ENCODE measurements at places on chromosomes 2 and 18.

- DNase-seq = peak; percentile 44
These were observed 1.7 kb downstream of the MZT2B start for GRCh38 chr2:130183512-130184373.

DNA sequence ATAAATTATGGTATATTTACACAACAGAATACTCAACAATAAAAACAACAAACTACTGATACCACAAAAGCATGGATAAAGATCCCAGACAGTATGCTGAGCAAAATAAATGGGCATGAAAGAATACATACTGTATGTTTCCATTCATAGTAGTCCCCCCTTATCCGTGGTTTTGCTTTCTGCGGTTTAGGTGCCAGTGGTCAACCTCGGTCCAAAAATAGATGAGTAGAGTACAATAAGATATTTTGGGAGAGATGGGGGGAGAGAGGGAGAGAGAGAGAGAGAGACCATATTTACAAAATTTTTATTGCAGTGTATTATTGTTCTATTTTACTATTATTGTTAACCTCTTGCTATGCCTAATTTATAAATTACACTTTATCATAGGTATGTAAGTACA is 21.0 kb upstream of the TGFA start:
- DNase-seq = no peak

DNA sequence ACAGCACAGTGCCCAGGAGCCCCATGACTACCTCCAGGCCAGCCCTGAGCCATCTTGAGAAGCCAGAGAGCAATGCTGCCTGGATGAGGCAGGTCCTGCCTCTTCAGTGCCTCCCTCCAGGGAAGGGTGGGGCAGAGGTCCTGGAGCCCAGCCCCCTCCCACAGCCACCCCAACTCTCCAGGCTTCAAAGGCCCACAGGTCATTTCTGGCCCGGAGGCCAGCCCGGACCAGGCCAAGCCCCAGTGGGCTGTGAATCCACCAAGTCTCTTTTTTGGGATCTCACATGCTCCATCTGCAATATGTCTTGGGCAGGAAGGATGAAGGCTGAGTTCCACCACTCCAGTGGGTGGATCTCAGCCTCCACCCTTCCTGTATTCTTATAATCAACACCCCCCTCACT is 36.7 kb downstream of the SDC1 start:
- DNase-seq = no peak

- peak; percentile 25 for DNase-seq
These were observed 8.2 kb upstream of the GBX2 start for GRCh38 chr2:236176417-236176816.
